Activated T-helper 2 cell treated with anti-CD3 and anti-CD28 coated beads, Interferon-gamma antibody, Interleukin-2, Interleukin-4, amounts not matched to agents 10 μg/mL and 5 μg/mL and 100 μg/mL, durations not matched to agents 14 hours and 24 hours and 36 hours (primary cell): ENCODE measurements at places on chromosomes 1 and 21. TPM values are rescaled to one million over a fixed set of nuclear protein-coding genes. Genes with fewer than 3 reads are reported as not detected.
A peak's percentile ranks its signal among the peaks of the same experiment; 100 is the strongest.

GRCh38 chr1:214193691-214194090 is 87.3 kb upstream of the SMYD2 start:
- no peak for DNase-seq
- H3K27me3 ChIP-seq = peaks cover 46% of the 10 kb centered on the region
- H3K27ac ChIP-seq = no peak overlapping the region
- H3K36me3 ChIP-seq = no peaks in the 10 kb centered on the region
- H3K4me3 ChIP-seq = no peak overlapping the region

DNA sequence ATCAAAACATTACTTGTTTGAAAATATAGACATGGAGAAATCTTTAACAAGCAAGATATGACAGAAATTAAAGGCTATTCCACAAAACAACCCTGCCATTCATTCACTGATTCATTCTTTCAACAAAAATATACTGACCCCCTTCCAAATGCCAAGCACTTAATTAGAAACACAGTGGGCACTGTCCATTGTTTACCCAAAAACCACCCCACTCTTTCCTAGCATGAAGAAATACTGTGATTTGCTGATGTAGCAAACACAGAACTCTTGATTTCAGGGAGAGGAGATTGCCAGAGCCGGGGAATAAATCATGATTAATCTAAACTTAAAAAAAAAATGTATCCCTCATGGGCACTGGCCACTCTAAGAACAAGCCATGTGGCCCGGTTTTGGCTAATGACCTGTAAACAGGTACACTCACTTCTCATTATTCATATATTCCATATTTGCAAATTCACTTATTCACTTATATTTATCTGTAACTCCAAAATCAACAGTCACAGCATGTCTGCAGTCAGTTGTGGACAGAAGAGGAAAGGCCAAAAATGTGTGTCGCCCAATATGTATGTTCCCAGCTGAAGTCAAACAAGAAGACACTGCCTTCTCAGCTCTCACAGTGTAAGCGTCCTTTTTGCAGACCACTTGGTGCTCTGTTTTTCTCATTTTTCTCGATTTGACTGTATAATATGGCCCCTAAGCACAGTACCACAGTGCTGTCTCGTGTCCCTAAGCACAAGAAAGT is 133.1 kb downstream of the SMYD3 start:
- H3K27me3 ChIP-seq = no peaks in the 10 kb centered on the region
- no peak overlapping the region for H3K27ac ChIP-seq
- H3K4me1 ChIP-seq = no peaks in the 10 kb centered on the region
- H3K4me3 ChIP-seq = no peak overlapping the region

DNA sequence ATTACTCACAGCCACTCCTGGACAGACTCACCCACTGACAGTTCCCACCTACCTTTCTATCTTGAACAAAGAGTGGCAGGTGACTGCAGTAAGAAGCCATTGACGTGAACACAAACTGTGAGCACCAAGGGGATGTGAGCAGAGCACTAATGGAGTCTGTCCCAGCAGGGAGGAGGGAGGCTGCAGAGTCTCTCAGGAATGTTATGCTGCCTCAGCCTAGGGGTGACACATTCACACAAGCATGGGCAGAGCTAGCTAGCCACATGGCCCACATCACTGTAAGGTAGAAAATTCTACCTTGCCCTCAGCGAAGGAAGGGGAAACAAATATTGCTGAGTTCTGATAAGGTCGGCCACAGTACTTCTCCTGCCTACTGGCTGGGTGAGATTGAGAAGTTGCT is 56.8 kb upstream of the PTGFRN start:
- no peaks in the 10 kb centered on the region for H3K27me3 ChIP-seq
- no peak overlapping the region for H3K27ac ChIP-seq
- H3K36me3 ChIP-seq = no peaks in the 10 kb centered on the region
- no peak overlapping the region for H3K4me3 ChIP-seq
- DNase-seq = no peak

- peaks cover 2% of the 10 kb centered on the region for H3K27me3 ChIP-seq
- no peak for DNase-seq
- H3K4me3 ChIP-seq = no peak overlapping the region
These were observed 10.1 kb upstream of the PADI1 start for GRCh38 chr1:17194615-17195528.

- no peak for DNase-seq
- no peaks in the 10 kb centered on the region for H3K4me1 ChIP-seq
- H3K36me3 ChIP-seq = no peaks in the 10 kb centered on the region
- H3K27me3 ChIP-seq = peaks cover 11% of the 10 kb centered on the region
These were observed 25.5 kb upstream of the DDAH1 start for GRCh38 chr1:85490270-85490985.

DNA sequence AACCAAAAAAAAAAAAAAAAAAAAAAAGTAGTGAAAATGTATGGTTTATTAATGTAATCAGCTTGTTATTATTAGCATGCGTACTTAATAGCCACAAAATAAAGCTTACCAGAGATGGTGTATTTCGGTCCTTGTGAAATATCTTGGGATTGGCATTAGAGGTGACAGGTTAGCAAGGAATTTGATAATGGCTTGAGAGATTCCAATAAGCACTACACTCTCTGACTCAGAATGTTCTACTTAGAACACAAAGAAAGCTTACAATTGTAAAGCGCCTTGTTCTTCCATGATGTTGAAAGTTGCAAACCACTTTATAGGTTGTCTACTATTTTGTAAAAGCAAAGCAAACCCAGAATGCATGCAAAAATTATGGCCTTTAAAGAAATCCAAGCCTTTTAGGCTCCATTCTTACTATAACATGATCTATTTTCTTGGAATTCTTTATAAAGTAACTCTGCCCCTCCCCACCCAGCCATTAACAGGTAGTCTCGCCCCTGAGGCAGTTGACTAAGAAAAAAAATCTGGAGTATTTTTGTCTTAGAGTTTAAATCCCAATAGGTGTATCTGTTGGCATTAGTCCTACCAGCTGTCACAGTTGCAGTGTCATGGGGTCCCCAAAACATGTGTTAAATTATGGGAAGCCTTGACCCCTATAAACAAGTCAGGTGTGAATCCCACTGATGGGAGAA is 129.2 kb downstream of the DHRS3 start:
- no peak overlapping the region for H3K27ac ChIP-seq
- peaks cover 34% of the 10 kb centered on the region for H3K36me3 ChIP-seq
- no peaks in the 10 kb centered on the region for H3K27me3 ChIP-seq

PERM1 gene
- not detected in 2 replicates for total RNA-seq

GRCh38 chr1:186900539-186901237 is 71.9 kb downstream of the PLA2G4A start:
- peak overlapping the region; percentile 85 for H3K27ac ChIP-seq
- peak overlapping the region; percentile 3 for H3K4me3 ChIP-seq
- peaks cover 52% of the 10 kb centered on the region for H3K4me1 ChIP-seq
- peaks cover 50% of the 10 kb centered on the region for H3K36me3 ChIP-seq
- no peaks in the 10 kb centered on the region for H3K27me3 ChIP-seq
- no peak for DNase-seq

DNA sequence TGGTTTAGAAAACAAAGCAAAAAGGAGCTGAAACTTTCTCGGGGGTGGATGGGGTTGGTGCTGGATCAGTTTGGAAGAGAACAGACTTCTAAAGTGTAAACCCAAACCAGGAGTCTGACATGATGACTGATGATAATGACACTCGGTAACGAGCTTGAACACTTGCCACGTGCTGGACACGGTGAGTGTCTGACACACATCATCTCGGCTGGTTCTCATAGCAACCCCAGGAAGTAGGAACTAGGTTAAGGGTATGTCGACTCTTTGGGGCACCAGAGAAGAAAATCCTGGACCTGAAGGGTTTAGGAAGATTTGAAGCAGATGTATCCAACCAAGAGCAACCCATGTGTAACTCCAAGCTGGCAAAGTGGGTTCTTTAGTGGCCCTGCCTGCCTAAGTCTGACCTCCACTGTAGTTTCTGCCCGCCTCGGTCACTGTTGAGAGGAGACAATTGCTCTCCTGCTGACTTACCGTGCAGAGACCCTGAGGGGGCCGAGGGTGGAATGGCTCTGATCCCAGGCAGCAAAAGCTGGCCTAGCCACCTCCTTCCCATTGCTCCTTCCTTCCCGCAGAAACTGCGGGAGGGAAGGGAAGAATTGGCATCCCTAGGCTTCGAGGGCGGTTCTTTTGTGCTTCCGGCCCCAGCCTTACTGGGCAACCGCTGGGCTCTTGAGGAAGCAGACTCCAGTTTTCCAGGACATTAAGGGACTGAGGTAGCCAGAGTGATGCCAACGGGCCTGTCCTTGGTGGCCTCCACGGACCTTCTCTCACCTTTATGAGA is 156.0 kb downstream of the TOMM20 start:
- peak overlapping the region; percentile 15 for H3K4me3 ChIP-seq
- peaks cover 38% of the 10 kb centered on the region for H3K36me3 ChIP-seq
- no peak for DNase-seq
- no peaks in the 10 kb centered on the region for H3K27me3 ChIP-seq

DNA sequence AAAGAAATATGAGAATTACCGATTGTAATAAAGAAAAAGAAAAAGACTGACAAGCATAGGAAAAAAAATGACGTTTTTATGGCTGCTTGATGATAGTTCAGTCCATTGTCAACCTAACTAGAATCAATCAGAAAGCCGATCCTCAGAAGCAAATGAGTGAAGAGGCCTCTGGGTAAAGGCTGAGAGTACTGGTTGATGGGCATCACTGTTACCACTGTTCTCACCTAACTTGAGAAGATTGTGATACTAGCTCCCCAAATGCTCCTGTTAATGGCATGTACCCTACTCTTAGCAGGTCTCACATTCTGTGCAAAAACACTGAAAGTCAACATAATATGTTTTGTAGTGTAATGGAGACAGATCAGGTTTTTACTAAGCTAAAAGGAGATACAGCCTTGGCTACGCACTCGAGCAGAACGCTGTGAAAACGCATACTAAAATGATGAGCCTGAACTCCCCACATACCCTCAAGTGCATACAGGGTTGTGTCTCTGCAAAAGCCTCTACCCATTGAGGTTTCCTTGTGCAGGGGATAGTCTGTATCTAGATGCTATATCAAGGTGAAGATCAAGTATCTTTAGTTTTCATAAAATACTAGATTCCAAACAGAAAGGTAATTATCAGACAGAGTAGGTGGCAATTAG is 554.6 kb downstream of the SMYD3 start:
- H3K4me3 ChIP-seq = peak overlapping the region; percentile 1
- no peaks in the 10 kb centered on the region for H3K36me3 ChIP-seq
- peaks cover 28% of the 10 kb centered on the region for H3K4me1 ChIP-seq
- no peak for DNase-seq

DNA sequence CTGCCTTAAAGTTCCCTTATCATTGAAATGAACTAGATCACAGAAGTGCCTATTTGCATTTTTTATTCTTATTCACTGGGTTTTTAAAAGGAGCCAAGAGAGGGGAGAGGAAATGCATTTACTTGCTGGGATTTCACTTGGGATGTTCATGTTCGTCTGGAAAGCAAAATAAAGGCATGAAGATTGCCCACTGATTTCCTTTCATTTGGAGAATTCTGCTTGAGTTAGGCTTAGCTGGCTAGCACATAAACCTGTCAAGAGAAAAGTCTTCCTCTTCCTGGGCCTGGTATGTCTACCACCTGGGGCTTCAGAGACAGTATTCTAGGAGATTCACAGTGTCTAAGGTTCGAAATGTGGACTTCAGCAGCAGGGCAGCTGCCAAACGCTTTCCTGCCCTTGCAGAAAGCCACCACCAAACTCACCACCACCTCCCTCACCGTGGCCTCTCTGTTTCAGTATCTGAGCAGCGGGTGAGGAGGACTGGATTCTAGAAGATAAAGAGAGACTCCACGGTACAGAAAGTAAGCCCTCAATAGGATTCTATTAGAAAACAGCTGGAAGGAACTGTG is 44.5 kb downstream of the HIVEP3 start:
- H3K27ac ChIP-seq = no peak overlapping the region
- H3K27me3 ChIP-seq = peaks cover 2% of the 10 kb centered on the region
- no peak overlapping the region for H3K4me3 ChIP-seq
- peaks cover 24% of the 10 kb centered on the region for H3K4me1 ChIP-seq
- no peak for DNase-seq

DNA sequence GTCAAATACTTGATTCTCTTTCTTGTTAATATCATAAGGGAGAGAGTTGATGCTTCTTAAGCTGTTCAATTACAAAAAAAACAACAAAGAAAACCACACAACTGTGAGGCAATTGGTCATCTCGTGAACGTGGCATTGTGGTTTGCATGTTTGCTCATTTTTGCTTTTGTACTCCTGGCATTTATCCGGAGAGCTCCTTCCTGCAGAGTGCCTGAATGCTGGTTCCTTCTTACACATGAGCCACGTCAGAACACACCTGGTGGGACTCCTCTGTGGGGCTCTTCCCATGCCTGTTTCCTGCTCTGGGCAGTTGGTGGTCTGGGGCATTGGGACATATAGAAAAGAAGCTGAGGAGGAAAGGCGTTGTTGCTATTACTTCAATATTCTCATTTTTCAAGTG is 25.7 kb downstream of the KCNK1 start:
- peaks cover 11% of the 10 kb centered on the region for H3K27me3 ChIP-seq
- no peak overlapping the region for H3K27ac ChIP-seq
- H3K4me3 ChIP-seq = no peak overlapping the region
- peaks cover 11% of the 10 kb centered on the region for H3K36me3 ChIP-seq

ETV3L gene
- total RNA-seq = not detected in 2 replicates

FCAMR gene
- not detected in 2 replicates for total RNA-seq

GRCh38 chr1:237857455-237857854 is 33.3 kb downstream of the ZP4 start:
- DNase-seq = no peak
- no peaks in the 10 kb centered on the region for H3K27me3 ChIP-seq
- H3K27ac ChIP-seq = no peak overlapping the region
- H3K4me3 ChIP-seq = no peak overlapping the region
- no peaks in the 10 kb centered on the region for H3K36me3 ChIP-seq

DNA sequence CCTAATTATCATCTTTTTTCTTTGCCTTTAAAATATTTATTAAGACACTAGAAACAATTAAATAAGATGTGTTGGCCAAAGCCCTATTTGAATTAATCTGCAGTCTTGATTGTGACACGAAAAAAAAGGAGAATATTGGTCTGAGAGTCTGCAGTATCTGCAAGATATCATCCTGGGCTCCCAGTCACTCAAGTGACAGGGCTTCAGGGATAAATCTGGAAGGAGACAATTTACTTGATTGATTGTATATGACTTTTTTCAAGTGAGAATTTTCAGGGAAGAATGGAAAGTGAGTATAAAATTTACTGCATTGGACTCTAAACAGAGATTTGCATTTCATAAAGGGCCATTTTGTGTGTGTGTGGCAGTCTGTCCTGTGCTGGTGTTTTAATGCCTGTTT is 233.7 kb downstream of the PAPPA2 start:
- H3K4me3 ChIP-seq = no peak overlapping the region
- no peaks in the 10 kb centered on the region for H3K27me3 ChIP-seq
- no peaks in the 10 kb centered on the region for H3K36me3 ChIP-seq
- no peak for DNase-seq
- no peaks in the 10 kb centered on the region for H3K4me1 ChIP-seq
- no peak overlapping the region for H3K27ac ChIP-seq
